ENCODE measurements at places on chromosomes 5 and 9.

DNA sequence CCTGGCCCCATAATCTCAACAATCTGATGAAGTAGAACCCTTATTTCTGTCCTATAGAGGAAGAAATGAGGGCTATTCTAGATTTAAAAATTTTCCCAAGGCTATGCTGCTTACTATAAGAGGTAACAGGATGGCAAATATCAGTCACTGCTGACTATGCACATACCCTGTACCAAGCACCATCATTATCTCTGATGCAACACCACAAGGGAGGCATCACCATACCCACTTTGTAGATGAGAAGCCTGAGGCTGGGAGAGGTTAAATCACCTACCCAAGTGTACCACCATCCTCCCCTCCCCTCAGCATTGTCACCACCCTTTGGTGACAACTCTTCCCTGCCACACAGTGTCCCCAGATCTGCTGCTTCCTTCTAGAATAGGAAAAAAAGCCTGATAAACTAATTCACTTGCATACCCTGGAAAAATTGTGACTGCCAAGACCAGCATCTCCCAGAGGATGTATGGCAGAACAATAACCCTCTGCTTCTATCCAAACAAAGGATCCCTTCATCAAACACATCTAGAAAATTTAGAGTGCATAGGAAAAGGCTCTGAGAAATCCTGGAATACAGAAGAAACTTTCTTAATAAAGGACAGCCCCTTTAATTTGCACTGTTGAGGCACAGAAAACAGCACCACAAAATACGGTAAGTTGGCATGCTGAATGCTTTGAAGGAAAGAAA, 48.3 kb downstream of the PRRC1 start:
- no peak for DNase-seq

- DNase-seq = no peak
Measured at GRCh38 chr5:9212605-9213004, 333.3 kb downstream of the SEMA5A start.

DNA sequence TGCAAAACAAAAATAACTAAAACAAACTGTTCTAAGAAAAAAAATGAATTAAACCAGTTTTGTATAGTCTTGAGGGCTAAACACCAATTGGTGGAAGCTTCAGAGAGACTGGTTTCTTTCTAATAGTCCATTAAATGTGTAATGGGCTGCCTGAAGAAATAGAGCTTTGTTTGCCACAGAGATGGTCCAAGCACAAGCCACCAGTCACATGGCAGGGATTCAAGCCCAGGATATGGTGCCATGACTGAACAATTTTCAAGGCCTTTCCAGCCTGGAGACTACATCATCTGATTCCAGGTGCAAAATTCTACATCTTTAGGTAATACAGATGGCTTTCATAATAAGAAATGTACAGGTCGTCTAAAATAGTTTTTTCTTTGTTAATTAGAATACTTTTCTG, 355.3 kb downstream of the NR2F1-AS1 start:
- DNase-seq = no peak

GRCh38 chr5:111509119-111509518, 3.2 kb downstream of the STARD4 start:
- DNase-seq = no peak

DNA sequence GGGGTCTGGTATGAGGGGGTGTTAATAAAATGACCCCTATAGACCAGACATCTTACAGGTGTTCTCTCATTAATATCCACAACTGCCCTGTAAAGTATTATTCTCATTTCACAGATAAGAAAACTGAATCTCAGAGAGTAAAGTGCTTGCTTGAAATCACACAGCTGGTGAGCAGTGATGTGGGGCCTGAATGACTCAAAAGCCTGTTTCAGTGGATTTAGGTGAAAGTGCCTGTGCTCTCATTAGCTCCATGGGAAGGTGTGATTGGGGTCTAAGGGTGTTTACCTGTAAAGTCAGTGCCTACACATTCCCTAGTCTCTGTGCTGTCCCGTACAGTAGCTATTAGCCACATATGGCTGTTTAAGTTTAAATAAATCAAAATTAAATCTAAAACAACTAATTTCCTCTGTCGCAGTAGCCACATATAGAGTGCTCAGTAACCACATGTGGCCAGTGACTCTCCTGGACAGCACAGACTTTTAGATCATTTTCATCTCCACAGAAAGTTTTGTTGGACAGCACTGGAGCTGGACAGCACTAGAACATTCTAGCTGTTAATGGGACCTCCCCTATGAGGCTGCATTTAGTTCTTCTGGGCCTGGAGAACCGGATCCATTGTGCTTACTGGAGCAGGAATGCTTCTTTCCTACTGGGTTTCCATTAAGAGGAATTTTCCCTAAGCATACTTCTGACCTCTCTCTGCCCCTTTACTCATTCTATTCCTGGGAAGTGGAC, 52.5 kb upstream of the SEMA6A start:
- DNase-seq = no peak

DNA sequence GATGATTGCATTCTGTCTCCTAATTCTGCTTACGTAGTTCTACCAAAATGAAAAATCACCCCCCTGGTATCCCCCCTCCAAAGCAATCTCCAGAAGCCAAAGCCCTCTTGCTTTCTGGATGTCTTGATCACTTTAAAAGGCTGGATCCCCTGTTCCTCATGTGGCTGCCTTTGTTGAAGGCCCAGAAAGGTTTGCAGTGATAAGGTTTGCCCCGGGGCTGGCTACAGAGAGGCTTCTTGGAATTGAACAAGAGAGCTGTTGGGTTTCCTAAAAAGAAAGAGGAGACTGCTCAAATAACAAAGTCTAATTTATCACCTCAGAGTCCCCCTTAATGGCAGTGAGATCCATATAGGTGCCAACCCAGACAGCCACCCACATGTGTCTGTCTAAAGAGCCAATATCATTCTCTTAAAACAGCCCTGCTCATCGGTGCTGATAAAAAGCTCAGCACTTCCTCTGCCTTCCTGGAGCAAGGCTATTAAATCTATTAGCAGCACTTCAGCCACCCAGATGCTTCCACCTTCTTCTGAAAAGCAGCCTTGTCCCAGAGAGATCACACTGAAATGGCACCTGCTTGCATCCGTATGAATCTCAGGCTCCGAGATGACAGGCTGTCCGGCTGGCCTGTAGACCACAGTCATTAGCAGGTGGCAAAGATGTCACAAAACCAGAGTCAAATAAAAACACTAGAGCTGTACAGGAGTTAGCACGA, 70.9 kb downstream of the TEX10 start:
- DNase-seq = no peak

- DNase-seq = no peak
Measured at GRCh38 chr9:77680581-77680980, 32.5 kb upstream of the GNA14 start.

- no peak for DNase-seq
Measured at GRCh38 chr9:89755821-89756220, 151.0 kb downstream of the GADD45G start.

DNA sequence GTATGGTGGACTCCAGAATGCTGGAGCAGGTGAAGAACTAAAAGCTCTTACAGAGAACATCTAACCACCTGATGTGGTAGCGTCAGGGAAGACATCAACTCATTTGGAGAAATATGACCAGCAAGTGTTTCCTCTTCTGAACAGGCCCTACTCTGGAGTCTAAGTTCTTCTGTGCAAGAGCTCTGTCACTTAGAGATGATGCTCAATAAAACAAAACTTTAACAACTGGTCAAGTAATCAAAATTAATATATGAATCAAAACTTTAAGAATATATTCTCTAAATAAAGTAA, 85.8 kb downstream of the CYFIP2 start:
- DNase-seq = no peak

- DNase-seq = no peak
Measured at GRCh38 chr9:110640736-110641135, 27.9 kb upstream of the MUSK start.

- DNase-seq = no peak
Measured at GRCh38 chr9:83234541-83234940, 171.6 kb upstream of the RASEF start.

DNA sequence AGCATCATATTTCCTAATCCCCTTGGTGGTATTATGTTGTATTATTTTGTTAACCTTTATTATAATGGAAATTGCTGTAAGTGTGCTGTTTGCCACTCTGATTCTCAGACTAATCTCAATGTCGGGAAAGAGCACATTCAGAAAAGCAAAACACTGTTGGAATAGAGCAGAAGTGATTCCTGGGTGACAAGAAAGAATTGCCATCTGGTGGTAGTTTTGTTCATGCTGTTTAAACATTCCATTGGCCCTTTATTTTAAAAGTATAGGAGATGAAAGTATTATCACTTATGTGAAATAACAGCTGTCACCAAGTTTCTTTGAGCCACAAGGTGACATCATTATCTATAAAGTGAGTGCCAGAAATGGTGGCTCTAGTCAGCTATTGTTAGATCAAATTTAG, 301.3 kb upstream of the SGCD start:
- no peak for DNase-seq

GRCh38 chr9:4238522-4238921, 61.3 kb downstream of the GLIS3 start:
- no peak for DNase-seq

- no peak for DNase-seq
Measured at GRCh38 chr9:136306211-136307208, 2.6 kb upstream of the CCDC187 start.

DNA sequence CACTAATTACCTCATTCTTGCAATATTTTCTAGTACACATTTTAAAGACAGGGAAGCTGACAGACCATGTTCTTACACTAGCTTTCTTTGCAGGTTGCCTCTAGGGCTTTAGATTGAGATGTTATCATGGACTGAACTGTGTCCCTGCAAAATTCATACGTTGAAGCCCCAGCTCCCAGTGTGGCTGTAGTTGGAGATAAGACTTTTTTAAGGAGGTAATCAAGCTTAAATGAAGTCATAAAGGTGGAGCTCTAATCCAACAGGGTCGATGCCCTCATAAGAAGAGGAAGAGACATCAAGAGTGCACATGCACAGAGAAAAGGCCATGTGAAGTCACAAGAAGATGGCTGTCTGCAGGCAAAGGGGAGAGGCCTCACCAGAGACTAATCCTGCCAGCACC, 471.2 kb upstream of the ACTBL2 start:
- DNase-seq = no peak

DNA sequence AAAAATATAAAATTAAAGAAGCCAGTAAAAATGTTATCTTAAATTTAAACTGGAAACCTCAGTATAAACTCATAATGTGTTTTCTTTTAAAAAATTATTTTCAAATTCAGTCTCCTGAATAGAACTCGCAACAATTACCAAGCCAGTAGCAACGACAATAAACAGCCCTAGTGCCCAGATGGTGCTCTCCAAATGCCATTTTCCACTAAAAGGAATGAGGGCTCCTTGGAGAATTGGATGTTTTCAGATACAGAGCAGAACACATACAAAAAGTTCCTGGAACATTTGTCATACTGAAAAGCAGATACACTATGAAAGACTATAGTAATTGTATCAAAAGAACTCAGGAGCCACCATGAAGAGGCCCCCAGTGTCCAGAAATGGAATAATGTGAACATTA, 97.4 kb downstream of the TMC1 start:
- no peak for DNase-seq

DNA sequence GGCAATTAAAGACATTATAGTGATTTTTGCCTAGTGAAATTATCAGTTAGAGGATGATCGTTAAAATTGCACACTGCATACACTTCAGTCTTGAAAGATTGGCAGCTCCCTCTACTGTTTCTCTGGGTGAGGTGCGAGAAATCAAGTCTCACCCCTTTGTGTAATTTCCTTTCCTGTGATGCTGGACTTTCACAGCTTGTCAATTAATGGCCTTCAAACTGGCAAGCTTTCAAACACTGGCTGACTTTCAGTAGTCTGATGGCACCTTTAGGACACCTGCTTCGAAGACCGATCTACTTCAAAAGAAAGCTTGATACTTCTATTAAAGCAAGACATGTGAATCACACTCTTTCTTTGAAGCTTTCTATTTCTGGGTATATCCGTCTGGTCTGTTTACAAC, 706.7 kb upstream of the PTPRD start:
- no peak for DNase-seq

DNA sequence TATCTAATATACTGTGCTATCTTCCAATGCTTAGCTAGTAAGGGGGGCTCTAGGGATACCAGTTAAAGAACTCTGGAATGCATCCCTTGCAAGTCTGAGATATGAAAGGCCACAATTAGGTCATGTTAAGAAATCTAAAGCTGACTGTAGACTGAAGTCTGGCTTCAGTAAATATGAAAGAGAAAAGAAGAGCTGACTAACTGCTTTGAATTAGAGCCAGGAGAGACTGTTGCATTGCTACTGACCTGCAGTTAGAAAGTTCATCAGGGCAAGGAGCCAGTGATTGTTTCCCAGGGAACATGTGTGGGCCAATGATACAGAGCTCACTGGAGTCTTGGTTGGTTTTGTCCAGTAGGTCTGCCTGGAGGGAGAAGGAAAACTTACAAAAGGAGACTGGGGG, 472.1 kb upstream of the TNC start:
- no peak for DNase-seq

DNA sequence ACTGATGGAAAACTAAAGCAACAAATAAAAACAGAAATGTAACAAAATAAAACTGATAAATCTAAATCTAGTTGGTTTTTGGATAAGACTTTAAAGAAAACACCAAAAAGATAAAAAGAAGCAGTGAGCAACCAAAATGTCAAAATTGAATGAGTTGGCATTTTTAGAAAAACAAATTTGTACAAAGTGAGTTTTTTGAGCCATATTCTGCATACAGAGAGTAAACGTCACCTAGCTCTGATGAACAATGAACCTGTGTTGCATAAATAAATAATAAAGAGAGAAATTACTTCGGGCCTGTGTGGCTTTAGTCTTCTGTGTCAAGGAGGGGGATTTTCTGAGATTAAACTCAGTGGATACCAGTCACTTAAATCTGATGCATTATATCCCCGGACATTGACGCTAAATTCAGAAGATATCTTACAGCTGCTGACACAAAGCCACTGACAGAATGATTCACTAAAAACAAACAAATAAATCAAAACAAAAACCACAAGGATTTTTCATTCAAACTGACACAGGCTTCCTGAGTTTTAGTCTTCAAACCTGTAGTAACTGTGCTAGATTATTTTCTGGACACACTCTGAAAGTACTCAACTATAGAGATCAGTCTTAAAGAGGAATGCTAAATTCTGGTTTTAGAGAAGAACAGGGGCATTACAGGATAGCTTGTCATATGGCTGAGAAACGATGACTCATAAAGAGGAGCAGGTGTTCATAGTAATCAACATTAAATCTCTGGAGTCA, 403.5 kb upstream of the ST8SIA4 start:
- no peak for DNase-seq

- DNase-seq = no peak
Measured at GRCh38 chr9:110129425-110129824, 78.5 kb downstream of the C9orf152 start.

- no peak for DNase-seq
Measured at GRCh38 chr9:3419893-3420292, 105.9 kb downstream of the RFX3 start.

DNA sequence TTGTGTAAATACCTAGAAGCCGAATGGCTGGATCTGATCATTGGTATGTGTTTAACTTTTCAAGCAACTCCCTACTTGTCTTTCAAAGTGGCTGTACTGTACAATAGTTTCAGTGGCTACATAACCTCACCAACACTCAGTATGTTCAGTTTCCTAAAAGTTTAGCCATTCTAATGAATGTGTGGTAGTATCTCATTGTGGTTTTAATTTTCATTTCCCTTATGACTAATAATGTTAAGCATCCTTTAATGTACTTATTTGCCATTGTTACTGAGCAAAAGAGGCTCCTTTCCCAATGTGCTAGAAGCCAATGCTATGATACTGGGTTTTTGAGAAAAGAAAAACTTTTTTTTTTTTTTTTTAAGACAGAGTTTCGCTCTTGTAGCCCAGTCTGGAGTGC, 27.8 kb upstream of the ALDOB start:
- DNase-seq = no peak
